ENCODE measurements at places on chromosomes 1 and 21.

GRCh38 chr1:19676438-19676922, 11.8 kb downstream of the HTR6 start:
- DNase-seq = no peak

DNA sequence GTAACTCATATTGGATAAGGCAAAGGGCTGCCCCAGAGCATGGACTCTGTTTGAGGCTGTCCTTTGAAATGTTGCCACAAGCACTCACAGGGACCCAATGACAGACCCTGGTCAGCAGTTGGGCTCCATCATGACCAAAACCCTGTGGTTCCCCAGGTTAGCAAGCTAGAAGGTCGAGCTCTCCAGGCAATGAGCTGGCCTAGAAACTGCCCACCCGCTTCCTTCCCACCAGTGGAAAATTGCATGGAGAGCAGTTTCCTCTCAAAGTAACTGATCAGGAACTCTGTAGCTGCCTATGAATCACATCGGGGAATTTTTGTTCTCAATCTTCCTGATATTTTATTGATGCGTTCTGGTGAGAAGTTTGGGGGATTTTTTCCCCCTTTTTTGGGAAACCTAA, 52.8 kb downstream of the FHAD1 start:
- DNase-seq = no peak

GRCh38 chr1:160204526-160205241, 500 bp upstream of the PEA15 start:
- DNase-seq = no peak

DNA sequence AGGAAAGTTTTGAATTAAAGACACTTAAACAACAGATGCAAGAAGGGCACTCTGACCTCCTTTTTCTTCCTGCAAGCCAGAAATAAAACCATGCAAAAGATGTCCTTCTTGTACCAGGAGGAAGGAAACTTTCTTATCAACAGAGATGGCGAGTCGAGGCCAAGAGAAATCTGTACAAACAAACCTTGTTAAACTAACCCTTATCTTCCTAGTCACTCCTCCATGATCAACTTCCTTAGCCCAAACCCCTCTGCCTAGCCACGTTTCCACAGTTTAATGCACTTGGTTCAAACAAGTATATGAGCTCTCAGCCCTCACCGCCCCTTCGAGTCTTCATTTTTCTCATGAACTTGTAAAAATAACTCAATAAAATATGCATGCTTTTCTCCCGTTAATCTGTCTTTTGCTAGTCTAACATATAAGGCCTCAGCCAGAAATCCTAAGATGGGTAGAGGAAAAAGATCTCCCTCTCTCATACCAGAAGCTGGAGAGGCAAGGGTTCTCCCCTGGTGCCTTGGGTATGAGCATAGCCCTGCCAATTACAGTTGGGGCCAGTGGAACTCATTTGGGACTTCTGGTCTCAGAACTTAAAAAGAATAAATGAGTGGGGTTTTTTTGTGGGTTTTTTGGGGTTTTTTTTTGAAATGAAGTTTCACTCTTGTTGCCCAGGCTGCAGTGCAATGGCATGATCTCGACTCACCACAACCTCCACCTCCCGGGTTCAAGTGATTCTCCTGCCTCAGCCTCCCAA, 141.7 kb upstream of the SOD1 start:
- DNase-seq = no peak

- DNase-seq = no peak
Measured at GRCh38 chr1:164382384-164382783, 176.6 kb upstream of the PBX1 start.

- DNase-seq = no peak
Measured at GRCh38 chr1:30406996-30407864, 316.2 kb downstream of the MATN1 start.

DNA sequence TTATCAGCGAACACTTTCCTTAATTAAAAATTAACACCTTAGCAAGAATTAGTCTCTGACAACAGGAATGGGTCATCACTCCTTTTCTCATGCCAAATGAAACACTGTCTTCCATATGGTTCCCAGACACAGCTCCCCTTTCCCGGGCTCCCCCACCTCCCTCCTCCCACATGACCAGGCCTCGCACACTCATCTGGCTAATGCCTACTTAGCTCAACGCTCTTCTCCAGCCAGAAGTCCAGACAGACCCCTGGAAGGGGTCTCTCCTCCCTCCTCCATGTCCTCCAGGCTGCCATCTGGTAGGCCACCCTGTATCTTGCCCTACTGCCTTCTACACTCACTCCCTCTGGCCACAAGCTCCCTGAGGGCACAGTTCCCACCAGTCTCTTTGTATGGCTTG, 39.9 kb downstream of the KCNC4 start:
- DNase-seq = no peak

DNA sequence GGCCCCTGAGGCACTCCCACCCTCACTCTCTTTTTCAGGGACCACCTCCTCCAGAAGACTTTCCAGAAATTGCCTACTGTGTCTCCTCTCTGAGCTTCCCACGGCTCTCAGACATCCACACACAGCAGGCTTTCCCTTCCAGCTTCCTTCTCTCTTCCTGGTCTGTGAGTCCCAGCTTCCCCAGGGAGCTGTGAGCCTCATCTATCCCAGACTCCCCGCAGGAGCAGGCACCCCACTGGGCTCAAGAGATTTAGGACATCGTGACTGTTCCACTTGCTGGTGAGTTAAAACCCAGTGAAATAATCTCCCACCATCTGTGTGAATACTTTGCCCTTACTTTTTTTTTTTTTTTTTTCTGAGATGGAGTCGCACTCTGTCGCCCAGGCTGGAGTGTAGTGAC, 22.0 kb upstream of the PRELP start:
- no peak for DNase-seq

GRCh38 chr1:101769520-101769919, 227.2 kb downstream of the OLFM3 start:
- no peak for DNase-seq

GRCh38 chr1:183276386-183277080, 90.5 kb downstream of the LAMC2 start:
- DNase-seq = no peak

- no peak for DNase-seq
Measured at GRCh38 chr1:225899044-225899925, 10.3 kb upstream of the LEFTY1 start.

- DNase-seq = no peak
Measured at GRCh38 chr1:94227624-94228023, 9.8 kb downstream of the ARHGAP29 start.

GRCh38 chr1:198734323-198735008, 95.6 kb downstream of the PTPRC start:
- no peak for DNase-seq

DNA sequence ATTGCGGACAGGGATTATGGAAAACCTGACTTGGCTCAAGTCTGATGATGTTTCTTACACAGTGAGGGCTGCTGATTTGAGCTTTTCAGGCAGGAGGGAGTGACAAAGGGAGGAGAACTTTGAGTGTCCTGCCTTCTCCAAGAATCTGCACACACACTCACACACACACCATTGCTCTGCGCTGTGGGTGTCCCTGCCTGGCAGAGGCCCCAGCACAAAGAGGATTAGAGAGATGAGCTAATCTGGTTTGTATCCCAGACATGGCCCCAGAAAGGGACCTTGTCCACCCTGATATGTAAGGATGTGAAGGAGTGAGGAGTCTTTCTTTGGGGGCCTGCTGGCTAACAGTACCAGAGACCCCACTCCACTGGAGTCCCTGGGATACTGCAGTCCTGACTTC, 5.9 kb upstream of the WNT2B start:
- DNase-seq = no peak

DNA sequence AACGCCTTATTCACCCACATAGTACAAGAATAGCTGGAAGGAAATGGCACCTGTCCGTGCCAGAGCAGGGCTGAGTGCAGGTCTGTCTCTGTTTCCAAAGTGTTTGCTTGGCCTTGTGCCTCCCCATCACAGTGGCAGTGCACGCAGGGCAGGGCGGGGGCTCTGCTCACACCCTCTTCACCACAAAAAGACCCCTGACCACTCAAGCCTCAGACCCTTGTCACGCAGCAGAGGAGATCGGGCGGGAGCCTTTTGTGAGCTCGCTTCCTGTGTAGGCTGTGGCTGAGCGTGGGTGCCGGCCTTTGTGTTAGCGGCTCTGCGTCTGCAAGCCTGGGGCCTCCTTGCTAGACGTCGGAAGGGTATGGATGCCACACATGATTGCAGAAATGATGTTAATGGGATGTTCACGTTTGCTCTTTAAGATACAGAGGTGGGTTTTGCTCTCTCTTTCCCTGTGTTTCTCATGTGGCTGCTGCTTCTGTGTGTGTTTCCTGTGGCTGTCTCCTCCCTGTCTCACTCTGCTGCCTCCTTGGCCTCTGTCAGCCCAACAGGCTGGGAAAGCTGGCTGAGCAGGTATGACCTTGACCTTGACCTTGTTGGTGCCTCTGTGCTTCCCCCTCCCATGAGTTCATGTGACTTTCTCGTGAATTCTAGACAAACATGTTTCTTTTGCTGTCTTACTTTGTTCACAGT, 45.4 kb downstream of the S100B start:
- DNase-seq = peak; percentile 44

DNA sequence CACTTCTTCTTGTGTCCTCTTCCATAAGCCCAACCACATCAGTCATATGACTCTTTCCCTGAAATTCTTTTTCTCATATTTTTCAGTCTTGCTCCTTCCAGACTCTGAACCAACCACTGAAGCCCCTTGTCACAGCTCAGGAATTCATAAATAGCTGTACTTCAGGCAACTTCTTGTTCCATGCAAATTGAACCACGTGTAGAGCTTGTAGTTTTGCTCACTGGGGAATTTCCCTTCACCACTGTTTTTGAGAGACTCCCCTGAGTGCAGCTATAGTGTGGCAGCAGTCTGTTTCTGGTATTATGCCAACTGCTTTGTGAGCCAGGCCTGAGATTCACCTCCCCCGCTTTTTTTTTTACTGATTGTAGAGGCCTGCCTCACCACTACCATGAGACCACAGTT, 150.3 kb upstream of the SPAG17 start:
- no peak for DNase-seq

DNA sequence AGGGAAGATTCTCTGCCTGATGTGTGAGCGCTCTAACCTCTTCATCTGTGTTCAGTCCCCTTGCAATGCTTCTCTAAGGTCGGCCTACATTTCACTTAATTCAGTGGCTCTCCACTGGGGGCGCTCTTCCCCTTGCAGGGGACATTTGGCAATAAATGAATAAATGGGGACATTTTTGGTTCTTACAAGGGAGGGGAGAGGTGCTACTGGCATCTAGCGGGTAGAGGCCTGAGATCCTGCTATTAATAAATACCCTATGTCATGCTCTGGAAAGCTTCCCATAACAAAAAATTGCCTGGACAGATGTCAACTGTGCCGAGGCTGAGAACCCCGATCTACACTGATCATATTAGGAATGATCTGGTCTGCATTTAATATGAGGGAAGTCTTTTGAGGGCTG, 25.9 kb upstream of the DNAJC11 start:
- peak; percentile 41 for DNase-seq

DNA sequence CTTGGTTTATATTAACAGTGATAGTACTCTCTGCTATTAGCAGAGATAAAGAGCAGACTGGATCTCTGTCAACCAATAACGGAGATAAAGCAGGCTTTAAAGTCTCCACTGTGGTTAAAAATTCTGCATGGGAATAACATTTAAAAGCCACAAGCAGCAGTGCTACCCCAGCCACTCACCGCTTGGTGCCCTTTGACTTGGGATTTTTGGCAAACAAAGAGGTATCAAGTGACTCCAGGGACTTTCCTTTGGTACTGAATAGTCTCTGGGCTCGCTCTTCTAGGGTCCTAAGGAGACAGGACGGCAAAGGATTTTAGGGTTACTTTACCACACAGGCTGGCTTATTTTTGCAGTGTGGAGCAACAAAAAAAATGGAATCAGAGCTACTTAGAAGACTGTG, 11.3 kb downstream of the SF3A3 start:
- no peak for DNase-seq

DNA sequence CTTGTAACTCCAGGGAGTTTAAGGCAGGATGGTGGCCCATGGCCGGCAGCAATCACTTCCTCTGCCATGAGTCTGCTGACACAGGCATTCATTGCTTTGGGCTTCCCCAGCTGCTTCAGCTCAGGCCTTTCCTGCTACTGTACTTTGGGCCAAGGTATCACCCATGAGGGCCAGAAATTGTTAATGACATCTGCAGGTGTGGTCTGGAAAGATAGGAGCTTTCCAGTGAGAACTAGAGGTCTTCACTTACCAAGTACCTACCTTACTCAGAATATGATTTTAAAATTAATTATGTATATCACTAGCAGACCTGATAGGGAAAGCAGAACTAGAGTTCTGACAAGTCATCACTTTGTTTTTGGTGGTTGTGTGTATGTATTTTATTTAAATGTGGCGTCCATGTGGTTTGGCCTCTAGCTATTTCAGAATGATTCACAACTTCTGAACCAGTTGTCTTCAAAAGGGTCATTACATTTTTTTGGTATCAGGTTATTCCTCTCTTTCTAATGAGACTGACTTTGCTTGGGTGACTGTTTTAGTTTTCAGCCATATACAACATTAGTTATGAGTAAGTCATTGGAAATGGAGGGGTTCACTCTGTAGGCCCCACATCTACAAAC, 2.7 kb downstream of the RGL1 start:
- DNase-seq = no peak

GRCh38 chr1:228400692-228401454, 5.8 kb downstream of the TRIM11 start:
- no peak for DNase-seq

GRCh38 chr1:54653036-54653435, 11.4 kb downstream of the MROH7 start:
- DNase-seq = no peak

GRCh38 chr1:218748071-218748470, 402.9 kb downstream of the TGFB2 start:
- DNase-seq = no peak

DNA sequence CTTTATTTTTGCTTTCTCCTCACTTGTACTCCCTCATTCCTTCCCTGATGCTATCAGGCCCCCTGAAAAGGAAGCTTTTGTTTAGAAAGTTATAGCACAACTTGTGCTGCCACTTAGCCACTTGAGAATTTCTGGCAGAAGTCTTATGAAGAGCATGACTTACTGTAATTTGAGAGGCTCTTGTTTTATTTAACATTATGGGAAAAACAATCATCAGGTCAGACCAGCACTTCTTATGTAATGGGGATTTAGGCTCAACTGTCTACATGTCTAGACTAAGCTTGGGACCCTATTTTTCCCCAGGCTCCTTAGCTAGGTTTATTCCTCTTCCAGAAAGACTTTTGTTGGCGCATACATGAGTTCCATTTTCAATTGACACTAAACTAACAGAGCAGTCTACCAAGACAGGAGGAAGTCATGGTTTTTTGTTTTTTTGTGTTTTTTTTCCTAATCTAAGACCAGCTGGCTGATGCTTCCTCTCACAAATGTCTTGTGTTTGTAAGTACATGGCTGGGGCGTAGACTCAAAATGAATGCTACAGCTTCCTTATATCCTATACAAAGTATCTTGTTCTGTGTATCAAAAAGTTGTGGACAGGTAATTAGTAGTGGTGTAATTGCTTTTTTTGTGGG, 31.5 kb downstream of the TNFSF4 start:
- no peak for DNase-seq

DNA sequence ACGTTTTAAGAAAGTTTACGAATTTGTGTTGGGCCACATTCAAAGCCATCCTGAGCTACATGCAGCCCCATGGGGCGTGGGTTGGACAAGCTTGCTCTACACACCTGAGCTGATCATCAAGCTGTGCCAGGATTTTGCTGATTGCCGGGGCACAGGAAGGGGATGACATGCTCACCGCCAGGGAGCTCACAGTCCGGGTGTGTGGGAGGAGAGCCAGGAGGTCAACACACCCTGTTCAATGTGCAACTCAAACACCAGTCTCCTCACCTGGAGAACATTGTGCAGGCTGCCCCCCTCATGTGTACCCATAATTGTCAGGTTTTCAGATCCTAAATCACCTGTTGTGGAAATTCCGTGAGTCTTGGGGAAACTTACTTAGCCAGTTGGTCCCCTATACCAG, 969 bp downstream of the CYP4A11 start:
- DNase-seq = no peak

- no peak for DNase-seq
Measured at GRCh38 chr1:54276617-54277450, 76.9 kb downstream of the MRPL37 start.
